ENCODE measurements at places on chromosomes 3 and 15. TPM values are rescaled to one million over a fixed set of nuclear protein-coding genes. Genes with fewer than 3 reads are reported as not detected.
A peak's percentile ranks its signal among the peaks of the same experiment; 100 is the strongest.

The CCDC39 gene
- 3.3 TPM for total RNA-seq

The UMPS gene
- total RNA-seq, result 47.6 TPM

The C3orf18 gene
- total RNA-seq, result 15.6 TPM

The CCR9 gene
- not detected for total RNA-seq

The LMAN1L gene
- total RNA-seq, result not detected

The TF gene
- total RNA-seq, result 0.77 TPM

The TMEM212 gene
- total RNA-seq, result not detected

The B4GALT4 gene
- total RNA-seq, result 47.0 TPM

The KLF15 gene
- total RNA-seq, result 7.2 TPM

The C3orf85 gene
- total RNA-seq, result not detected

The SLC6A20 gene
- not detected for total RNA-seq

The FBXW12 gene
- total RNA-seq, result 0.82 TPM

DNA sequence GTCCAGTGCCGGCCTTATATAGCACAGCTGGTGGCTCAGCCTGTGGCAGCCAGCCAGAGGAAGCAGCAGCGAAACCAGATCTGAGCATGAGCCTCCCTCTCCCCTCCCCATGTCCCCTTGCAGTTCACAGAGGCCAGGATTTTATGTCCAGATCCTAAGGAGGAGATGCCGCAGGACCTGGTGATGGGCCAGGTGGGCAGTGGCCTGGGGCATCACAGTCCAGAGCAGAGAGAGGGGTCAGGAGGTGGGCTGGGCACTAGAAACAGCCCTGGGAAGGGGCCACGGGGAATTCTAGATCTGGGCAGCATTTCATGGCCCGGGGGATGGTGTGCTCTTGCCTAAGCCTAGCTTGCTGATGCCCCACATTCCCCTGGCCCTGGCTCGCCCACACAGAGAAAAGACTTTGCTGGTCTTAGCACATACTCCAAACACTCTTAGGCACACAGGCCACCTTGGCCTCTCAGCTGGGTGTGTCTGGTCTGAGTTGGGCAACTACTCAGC is 259 bp upstream of the CILP start:
- DNase-seq, result peak; percentile 29

DNA sequence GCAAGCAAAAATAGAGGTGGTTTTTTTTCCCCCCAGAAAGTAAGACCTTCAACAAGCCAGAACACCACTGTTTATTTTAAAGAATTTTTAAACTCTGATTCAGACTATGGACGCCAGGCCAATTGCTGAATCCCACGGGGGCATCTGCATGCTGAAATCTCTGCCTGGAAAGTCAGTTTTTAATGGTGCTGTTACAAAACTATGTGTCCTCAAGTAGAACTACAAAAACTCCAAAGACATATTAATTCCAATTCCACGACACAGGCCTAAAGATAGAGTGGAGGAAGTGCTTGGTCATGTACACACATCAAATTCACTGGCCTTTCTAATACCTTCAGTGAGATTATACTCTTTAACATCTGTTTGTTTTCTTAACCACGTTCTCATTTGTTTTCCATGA is 490.5 kb upstream of the NR2F2 start:
- no peak for DNase-seq

- no peak for DNase-seq
These were observed 438.9 kb downstream of the RAP2B start for GRCh38 chr3:153600896-153601295.

- DNase-seq, result no peak
These were observed 89.7 kb upstream of the CMC1 start for GRCh38 chr3:28151608-28152228.

GRCh38 chr15:45200799-45201556 is 13.2 kb upstream of the SHF start:
- peak; percentile 80 for DNase-seq

DNA sequence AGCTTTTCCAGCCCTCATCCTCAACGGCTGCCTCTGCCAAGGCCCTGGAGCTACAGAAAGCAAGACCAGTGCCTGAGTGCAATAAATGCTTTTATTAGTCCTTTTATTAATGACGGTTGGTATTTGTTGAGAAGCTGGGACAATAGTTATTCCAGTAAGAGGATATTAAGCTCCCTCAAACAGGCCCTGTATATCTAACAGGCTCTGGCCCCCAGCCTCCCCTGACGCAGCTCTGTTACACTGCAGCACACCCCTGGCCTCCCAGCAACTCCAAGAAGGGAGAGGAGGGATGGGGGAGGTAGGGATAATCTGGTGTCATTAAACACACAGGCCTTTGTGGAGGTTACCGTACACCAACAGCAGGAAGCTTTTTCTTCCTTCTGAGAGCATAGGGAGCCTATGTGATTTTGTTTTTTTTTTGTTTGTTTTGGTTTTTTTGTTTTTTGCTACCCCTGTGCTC is 30.8 kb upstream of the MAGEF1 start:
- DNase-seq, result peak; percentile 81

GRCh38 chr3:126342211-126342610 is 15.0 kb downstream of the KLF15 start:
- DNase-seq, result no peak

GRCh38 chr3:182793663-182794454 is 555 bp downstream of the ATP11B start:
- peak; percentile 71 for DNase-seq

- no peak for DNase-seq
These were observed 607.2 kb upstream of the MDFIC2 start for GRCh38 chr3:70919661-70920060.

- no peak for DNase-seq
These were observed 44.6 kb upstream of the NEDD4 start for GRCh38 chr15:56038015-56038414.

GRCh38 chr15:88835646-88836045 is 32.4 kb downstream of the ACAN start:
- no peak for DNase-seq

- no peak for DNase-seq
These were observed 31.4 kb downstream of the POMGNT2 start for GRCh38 chr3:43074482-43074881.

GRCh38 chr3:23452408-23452807 is 249.3 kb downstream of the UBE2E2 start:
- no peak for DNase-seq

DNA sequence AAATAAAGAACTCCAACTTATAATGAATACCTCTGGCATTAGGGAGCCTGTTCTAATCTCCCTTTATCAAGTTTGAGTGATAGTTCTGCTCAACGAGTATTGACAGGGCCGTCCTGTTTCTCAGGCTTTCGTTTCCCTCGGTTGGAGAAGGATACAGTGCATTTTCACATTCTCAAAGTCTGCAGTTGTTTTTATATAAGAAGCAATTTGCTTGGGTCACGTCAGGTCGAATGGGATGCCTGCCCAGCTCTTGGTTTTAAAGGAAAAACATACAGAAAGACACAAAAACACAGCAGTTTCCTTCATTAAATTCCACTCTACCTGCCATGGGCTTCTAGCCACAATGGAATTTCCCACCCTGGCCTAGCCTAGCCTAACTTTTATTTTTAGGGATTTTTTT is 366.3 kb downstream of the TIGIT start:
- peak; percentile 29 for DNase-seq

DNA sequence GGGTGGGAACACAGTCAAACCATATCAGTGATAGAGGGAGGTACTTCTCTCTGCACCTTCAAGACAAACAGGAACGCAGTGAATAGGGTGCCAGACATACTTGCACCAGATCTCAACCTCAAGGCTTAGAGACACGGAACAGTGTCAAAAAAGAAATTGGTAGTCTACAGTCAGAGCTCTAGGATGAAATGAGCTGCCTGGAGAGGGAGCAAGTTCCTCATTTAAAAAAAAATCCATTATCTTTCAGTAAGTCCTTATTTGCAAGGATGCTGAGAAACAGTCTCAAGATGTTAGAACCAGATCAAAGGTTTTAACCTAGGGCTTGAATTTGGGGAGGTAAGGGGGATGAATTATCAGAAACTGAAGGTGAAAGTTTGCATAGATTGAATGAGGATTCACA is 20.2 kb upstream of the LMCD1 start:
- no peak for DNase-seq

GRCh38 chr3:110576960-110577359 is 494.7 kb upstream of the NECTIN3 start:
- DNase-seq, result peak; percentile 78
